ENCODE measurements at places on chromosomes 7 and 10. TPM values are rescaled to one million over a fixed set of nuclear protein-coding genes. Genes with fewer than 3 reads are reported as not detected.

Gene UPK3BL1
- total RNA-seq = 3.2 TPM

Gene UNCX
- total RNA-seq = not detected

GRCh38 chr10:4708123-4708759 is 117.8 kb upstream of the AKR1E2 start:
- DNase-seq = no peak

Gene SNX13
- total RNA-seq = 63.7 TPM

GRCh38 chr7:93011351-93012294 is 106.2 kb downstream of the SAMD9 start:
- DNase-seq = peak; percentile 96

Gene SND1
- 156 TPM for total RNA-seq

GRCh38 chr7:137254766-137255165 is 88.8 kb downstream of the PTN start:
- DNase-seq = no peak

DNA sequence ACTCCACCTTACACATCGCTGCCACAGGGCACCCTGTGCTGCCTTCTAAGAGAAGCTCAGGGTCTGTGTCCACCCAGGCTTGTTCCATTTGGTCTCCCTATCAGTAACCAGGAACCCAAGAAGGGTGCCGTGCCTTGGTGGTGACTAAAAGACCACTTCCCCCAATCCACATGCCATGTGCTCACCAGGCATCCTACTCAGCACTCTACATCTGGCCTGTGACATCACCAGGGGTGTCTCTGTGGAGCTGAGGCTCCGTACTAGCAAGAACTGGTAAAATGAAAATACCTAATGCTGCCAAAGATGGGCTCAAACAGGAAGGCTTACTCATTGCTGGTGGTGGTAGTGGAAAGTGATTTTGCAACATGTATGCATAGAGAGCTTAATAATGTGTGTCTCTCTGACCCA is 19.0 kb upstream of the C10orf71 start:
- DNase-seq = peak; percentile 45

Gene COL1A2
- 32,213 TPM for total RNA-seq

Gene TSPAN15
- total RNA-seq = 0.27 TPM

- no peak for DNase-seq
These were observed 221.5 kb downstream of the ADAM12 start for GRCh38 chr10:126166797-126167196.

Gene ZCCHC24
- total RNA-seq = 38.8 TPM

GRCh38 chr10:88840881-88841280 is 10.8 kb downstream of the ANKRD22 start:
- DNase-seq = no peak

DNA sequence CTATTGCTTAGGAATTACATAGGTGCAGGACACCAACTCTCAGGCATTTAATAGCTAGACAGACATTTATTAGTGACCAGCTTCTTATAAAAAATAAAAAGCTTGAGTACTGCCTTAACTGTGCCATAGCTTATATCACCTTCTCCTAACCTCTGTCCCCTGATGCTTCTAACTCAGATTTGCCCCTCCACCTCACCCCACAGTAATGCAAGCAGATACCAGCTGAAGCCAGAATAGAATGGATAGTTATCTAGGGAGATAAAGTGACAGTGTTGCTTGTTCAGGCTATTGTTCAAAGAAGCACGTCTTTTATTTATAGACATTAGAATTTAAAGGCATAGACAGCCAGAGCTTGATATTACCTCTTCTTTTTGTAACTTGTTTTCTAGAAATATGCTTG is 99.6 kb upstream of the GLCCI1 start:
- peak; percentile 18 for DNase-seq

Gene LCOR
- 32.2 TPM for total RNA-seq

GRCh38 chr7:129948338-129948737 is 4.4 kb downstream of the UBE2H start:
- DNase-seq = no peak

Measured in fibroblast of the aortic adventitia (primary cell).